ENCODE measurements at places on chromosomes 1 and 21. TPM values are rescaled to one million over a fixed set of nuclear protein-coding genes. Genes with fewer than 3 reads are reported as not detected.

DNA sequence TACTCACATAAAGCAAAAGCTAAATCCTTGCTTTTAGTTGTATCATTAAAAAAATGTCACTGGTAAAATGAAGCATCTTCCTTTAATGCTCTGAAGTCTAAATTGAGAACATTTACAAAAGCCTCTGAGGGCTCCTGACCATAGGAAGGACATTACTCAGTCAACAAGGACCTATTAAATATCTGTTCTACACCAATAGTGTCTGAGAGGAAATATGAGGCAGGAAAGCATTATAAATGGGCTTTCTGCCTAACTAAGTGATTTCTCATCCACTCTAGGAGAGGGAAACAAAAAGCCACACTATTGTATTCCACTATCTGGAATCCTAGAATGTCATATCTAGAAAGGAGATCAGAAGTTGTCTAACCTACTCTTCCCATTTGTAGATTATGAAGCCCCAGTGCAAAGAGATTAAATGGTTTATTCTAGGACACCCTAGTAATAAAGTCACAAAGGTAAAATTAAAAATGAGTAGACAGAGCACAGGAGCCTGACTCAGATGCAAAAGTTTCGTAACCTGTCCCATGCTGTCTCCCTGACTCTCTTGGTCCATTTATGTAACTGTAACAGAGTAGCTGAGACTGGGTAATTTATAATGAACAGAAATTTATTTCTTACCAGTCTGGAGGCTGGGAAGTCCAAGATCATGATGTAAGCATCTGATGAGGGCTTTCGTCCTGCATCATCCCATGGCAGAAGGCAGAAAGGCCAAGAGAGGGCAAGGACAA, 17.6 kb downstream of the RGS1 start:
- H3K27me3 ChIP-seq = no peaks in the 10 kb centered on the region
- no peaks in the 10 kb centered on the region for H3K4me1 ChIP-seq
- no peak for DNase-seq
- H3K4me3 ChIP-seq = no peak overlapping the region

- no peak overlapping the region for H3K4me3 ChIP-seq
- H3K4me1 ChIP-seq = peaks cover 5% of the 10 kb centered on the region
- no peak overlapping the region for H3K27ac ChIP-seq
- H3K27me3 ChIP-seq = no peaks in the 10 kb centered on the region
Measured at GRCh38 chr1:93137604-93138292, 42.5 kb downstream of the TMED5 start.

DNA sequence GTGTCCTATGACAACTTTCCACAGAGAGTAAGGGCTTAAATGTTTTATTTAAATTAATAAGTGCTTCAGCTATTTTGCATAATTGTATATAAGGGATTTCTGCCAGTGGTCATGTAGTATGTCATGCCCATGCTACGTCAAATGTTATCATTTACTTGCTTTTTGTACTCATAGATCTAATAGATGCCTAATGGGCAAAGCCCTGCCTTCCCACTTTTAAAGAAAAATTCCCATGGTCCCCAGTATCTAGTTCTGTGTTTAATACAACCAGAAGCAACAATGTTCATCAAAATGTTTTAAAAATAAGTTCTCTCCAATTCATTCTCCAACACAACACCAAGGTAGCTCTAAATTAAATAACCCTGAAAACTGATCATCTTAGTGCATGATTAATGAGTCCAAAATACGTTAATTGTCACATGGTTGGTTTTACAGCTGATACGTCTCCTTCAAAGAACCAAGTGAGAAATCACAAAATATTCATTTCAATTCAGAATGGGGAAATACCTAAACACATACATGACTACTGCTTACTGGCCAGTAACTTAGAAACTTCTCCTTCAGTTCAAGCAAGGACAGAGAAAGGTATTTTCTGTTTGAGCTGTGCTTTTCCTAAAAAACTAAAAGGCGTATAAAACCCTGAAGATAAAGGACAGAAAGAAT, 49.1 kb upstream of the SDC3 start:
- no peak for DNase-seq
- no peaks in the 10 kb centered on the region for H3K27me3 ChIP-seq
- H3K4me1 ChIP-seq = no peaks in the 10 kb centered on the region
- H3K4me3 ChIP-seq = no peak overlapping the region

GRCh38 chr21:38843806-38844503, 38.2 kb downstream of the ETS2 start:
- no peaks in the 10 kb centered on the region for H3K4me1 ChIP-seq
- H3K36me3 ChIP-seq = no peaks in the 10 kb centered on the region
- H3K27me3 ChIP-seq = no peaks in the 10 kb centered on the region

- H3K27me3 ChIP-seq = no peaks in the 10 kb centered on the region
- H3K4me3 ChIP-seq = no peak overlapping the region
- H3K4me1 ChIP-seq = no peaks in the 10 kb centered on the region
Measured at GRCh38 chr21:17570786-17571185, 41.9 kb downstream of the BTG3 start.

GRCh38 chr21:37139154-37139553, 66.1 kb downstream of the TTC3 start:
- H3K27ac ChIP-seq = no peak overlapping the region
- H3K4me3 ChIP-seq = no peak overlapping the region
- no peaks in the 10 kb centered on the region for H3K36me3 ChIP-seq
- no peaks in the 10 kb centered on the region for H3K4me1 ChIP-seq
- no peak for DNase-seq

The TTLL10 gene
- 2.3 TPM for total RNA-seq

The RGS5 gene
- 10.8 TPM for total RNA-seq

DNA sequence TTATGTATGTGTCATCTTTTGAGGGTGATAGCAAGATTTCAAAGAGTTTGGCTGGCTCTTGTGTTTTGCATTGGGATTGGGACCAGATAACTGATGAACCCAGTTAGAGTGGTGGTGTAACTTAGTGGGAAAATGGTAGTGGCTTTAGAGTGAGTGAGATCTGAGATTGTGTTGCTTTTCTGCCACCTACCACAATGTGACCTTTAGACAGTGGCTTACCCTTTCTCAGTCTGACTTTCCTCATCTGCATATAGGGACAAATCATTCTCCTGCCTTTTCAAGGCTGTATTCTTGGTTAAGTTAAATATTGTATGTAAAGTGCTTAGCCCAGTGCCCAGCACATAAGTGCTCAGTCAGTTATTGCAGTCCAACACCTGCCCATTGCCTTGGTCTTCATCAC, 31.3 kb downstream of the CENPF start:
- no peaks in the 10 kb centered on the region for H3K4me1 ChIP-seq
- H3K36me3 ChIP-seq = no peaks in the 10 kb centered on the region
- no peak for DNase-seq
- no peaks in the 10 kb centered on the region for H3K27me3 ChIP-seq
- H3K27ac ChIP-seq = no peak overlapping the region
- no peak overlapping the region for H3K4me3 ChIP-seq

GRCh38 chr1:203733009-203733863, 31.7 kb upstream of the LAX1 start:
- no peaks in the 10 kb centered on the region for H3K36me3 ChIP-seq
- H3K4me3 ChIP-seq = no peak overlapping the region
- H3K4me1 ChIP-seq = no peaks in the 10 kb centered on the region
- no peak overlapping the region for H3K27ac ChIP-seq
- no peaks in the 10 kb centered on the region for H3K27me3 ChIP-seq

DNA sequence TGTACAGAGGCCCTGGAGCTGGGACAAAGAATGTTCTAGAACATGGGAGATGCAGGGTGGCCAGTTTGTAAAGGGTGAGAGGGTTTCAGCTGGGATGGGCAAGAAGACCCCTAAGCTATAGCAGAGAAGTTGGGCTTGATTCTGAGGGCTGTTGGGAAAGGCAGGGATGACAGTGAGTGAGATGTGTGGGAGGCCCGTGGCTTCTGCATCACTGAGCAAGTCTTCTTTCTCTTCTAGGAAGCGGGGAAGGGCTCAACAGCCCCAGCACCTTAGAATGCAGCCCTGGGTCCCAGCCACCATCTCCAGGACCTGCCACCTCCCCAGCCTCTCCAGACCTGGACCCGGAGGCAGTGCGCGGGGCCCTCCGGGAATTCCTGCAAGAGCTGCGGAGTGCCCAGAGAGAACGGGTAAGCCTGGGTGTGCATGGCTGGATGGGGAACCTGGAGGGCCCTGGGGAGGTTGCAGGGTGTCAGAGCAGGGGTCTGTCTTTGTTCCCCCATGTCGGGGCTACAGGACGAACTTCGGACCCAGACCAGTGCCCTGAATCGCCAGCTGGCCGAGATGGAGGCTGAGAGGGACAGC, 14.8 kb downstream of the MFAP2 start:
- H3K4me1 ChIP-seq = no peaks in the 10 kb centered on the region
- H3K4me3 ChIP-seq = no peak overlapping the region
- no peaks in the 10 kb centered on the region for H3K36me3 ChIP-seq
- H3K27ac ChIP-seq = no peak overlapping the region

DNA sequence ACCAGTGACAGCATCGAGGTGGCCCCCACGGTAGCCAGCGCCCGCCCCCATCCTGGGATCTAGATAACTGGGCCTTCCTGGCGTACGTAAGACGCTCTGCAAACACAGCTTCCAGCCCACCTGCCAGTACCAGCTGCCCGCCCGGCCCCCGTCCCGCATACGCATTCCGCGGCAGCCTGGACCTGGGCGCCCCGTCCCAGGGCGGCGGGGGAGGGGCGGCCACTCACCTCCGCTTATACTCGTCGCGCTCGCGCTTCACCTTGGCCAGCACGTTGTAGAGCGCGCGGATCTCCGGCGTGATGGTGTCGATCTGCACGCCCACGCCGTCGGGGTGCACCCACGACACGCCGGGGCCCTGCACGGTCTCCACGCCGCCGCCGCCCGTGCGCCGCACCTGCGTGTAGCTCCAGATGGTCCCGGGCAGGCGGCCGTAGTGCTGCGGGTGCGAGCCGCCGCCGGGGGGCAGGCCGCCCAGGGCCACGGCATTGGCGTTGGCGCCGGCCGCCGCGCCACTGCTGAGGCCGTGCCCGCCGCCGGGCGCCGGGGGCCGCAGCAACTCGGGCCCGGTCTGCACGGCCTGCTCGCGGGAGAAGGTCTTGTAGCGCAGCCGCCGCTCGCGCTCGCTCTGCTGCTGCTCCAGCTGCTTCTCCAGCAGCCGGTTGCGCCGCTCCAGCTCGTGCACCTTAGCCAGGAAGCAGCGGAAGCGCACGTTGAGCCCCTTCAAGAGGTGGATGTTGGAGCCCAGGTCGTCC, 859 bp downstream of the IFFO2 start:
- DNase-seq = peak; percentile 60
- no peaks in the 10 kb centered on the region for H3K36me3 ChIP-seq
- H3K27ac ChIP-seq = no peak overlapping the region

GRCh38 chr1:114207635-114208034, 54.0 kb upstream of the SYT6 start:
- no peak overlapping the region for H3K4me3 ChIP-seq
- H3K36me3 ChIP-seq = no peaks in the 10 kb centered on the region
- no peaks in the 10 kb centered on the region for H3K4me1 ChIP-seq
- DNase-seq = no peak
- no peak overlapping the region for H3K27ac ChIP-seq

The TMPRSS15 gene
- total RNA-seq = not detected

The TMEM125 gene
- 80.0 TPM for total RNA-seq

DNA sequence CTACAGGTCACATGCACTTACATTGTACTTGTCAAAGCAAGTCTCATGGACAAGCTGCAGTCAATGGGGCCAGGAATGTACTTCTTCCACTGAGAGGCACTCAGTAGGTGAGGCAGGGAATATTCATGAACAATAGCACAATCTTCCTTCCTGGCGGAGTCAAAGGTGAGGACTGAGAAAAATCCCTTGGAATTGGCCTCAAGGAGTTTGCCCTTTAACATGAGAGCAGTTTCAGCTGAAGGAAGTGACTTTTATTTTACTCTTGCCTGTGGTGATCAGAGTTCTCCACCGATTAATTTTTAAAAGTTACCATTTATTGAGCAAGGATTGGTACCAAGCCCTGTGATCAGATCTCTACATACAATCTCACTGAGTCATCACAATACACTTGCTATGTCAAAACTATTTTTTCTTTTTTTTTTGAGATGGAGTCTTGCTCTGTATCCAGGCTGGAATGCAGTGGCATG, 11.2 kb upstream of the AK2 start:
- no peak overlapping the region for H3K27ac ChIP-seq
- H3K36me3 ChIP-seq = no peaks in the 10 kb centered on the region
- no peaks in the 10 kb centered on the region for H3K4me1 ChIP-seq
- no peak overlapping the region for H3K4me3 ChIP-seq
- DNase-seq = no peak

The PRR9 gene
- total RNA-seq = not detected

GRCh38 chr1:143720087-143721023, 251.4 kb downstream of the FAM72C start:
- H3K27me3 ChIP-seq = no peaks in the 10 kb centered on the region
- no peak overlapping the region for H3K4me3 ChIP-seq
- no peak overlapping the region for H3K27ac ChIP-seq
- DNase-seq = peak; percentile 78

DNA sequence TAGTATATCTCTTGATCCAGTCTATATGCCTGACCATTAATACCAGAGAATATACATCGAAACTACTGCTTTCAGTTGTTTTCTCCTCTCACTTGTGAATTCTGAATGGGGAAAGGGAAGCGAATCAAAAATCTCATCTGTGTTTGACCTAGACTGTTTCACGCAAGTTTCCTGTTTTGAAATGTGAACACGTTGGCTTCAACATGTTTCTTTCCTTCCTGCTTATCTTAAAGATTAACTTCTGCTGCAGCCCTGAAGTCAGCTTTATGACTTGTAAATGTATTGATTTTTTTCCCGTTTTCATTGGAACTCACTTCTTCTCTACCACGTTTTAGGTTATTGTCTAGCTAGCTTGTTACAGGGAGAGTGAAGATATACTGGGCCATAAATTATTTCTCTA, 49.9 kb downstream of the SNX27 start:
- no peaks in the 10 kb centered on the region for H3K36me3 ChIP-seq
- no peak overlapping the region for H3K4me3 ChIP-seq
- H3K4me1 ChIP-seq = no peaks in the 10 kb centered on the region
- DNase-seq = no peak

DNA sequence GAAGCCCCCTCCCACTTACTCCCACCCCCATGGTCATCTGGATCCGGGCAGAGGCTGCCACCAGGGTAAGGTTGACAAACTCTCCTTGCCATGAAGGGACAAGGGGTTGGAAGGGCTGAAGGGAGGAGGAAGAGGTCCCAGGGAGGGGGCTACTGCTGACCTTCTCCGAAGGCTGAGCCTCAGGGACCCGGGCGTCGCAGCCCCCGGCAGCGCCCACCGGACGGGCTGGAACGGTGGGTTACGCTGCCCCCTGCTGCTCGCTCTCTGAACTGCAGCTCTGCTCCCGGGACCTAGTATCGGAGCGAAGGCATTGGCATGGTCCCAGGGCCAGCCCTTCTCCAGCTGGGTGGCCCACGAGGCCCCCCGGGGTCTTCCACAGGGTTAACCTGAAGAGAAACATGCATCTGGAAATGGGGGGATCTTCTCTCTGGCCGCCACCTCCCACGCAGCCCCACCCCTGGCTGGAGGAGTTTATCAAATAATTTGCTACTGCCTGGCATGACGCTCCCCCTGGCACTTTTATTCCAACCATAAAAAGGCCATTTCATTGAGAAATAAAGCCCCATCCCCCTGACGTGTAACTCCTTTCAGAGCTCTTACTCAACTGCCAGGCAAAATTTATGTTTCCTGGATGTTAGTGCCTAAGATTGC, 70.4 kb upstream of the TARDBP start:
- H3K4me1 ChIP-seq = peaks cover 18% of the 10 kb centered on the region
- no peaks in the 10 kb centered on the region for H3K27me3 ChIP-seq
- H3K27ac ChIP-seq = no peak overlapping the region
- DNase-seq = peak; percentile 73
- no peaks in the 10 kb centered on the region for H3K36me3 ChIP-seq

The SHISA4 gene
- total RNA-seq = 2.0 TPM
